A172 (cell line): ENCODE measurements at places on chromosomes 11 and 22.
A peak's percentile ranks its signal among the peaks of the same experiment; 100 is the strongest.

DNA sequence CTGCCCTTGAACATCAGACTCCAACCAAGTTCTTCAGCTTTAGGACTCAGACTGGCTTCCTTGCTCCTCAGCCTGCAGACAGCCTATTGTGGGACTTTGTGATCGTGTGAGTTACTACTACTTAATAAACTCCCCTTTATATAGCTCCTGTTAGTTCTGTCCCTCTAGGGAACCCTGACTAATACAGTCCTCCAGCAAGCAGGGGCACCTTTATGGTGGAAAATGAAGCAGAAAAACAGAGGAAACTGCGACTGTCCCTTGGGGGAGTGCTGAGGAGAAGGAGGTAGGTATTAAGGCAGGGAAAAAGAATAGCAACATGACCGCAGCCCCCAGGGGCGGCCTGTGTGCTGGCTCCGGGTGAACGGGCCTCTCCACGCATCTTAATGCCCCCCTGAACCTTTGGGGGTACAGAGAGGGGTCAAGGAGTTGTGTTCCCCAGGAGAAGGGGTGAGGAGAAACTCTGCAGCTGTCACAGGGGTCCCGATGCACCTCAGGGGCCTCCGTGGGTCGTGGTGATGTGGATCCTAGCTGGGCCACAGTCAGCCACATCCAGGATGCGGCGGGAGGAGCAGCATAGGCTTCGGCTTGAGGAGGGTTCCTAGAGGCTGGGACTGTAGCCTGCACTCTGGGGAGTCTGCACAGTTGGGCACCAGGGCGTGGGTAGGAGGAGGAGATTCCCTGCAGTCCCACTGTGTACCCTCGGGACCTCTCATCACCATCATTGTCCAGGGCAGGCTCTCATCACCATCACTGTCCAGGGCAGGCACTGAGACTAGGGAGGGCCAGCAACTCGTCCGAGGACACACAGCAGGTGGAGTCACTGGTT, 34.3 kb downstream of the SHISAL1 start:
- DNase-seq: no peak

- DNase-seq: no peak
These were observed 537.4 kb upstream of the LUZP2 start for GRCh38 chr11:23959462-23959861.

DNA sequence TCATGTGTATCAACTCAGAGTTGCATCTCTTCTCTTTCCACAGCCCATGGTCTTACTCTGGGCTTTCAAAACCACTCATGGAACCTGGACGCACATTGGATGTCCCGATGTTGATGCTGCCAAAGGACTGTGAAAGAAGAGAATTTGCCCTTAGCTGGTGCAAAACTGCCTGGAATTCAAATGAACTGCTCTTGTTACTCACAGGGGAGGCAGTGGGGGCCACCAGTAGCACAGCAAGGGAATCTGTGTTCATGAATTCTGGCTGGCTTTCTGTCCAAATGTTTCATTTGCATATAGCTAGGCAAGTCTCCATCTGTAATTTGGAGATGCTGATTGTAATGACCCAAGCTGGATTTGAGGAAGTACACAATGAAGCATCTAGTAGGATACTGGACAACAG, 24.9 kb downstream of the LMO2 start:
- DNase-seq: no peak

- DNase-seq: no peak
These were observed 169.9 kb upstream of the CCDC90B start for GRCh38 chr11:83456075-83456474.

GRCh38 chr11:31912808-31913207, 101.7 kb upstream of the PAX6 start:
- no peak for DNase-seq

- DNase-seq: no peak
These were observed 15.0 kb downstream of the PTPRJ start for GRCh38 chr11:47995360-47995769.

DNA sequence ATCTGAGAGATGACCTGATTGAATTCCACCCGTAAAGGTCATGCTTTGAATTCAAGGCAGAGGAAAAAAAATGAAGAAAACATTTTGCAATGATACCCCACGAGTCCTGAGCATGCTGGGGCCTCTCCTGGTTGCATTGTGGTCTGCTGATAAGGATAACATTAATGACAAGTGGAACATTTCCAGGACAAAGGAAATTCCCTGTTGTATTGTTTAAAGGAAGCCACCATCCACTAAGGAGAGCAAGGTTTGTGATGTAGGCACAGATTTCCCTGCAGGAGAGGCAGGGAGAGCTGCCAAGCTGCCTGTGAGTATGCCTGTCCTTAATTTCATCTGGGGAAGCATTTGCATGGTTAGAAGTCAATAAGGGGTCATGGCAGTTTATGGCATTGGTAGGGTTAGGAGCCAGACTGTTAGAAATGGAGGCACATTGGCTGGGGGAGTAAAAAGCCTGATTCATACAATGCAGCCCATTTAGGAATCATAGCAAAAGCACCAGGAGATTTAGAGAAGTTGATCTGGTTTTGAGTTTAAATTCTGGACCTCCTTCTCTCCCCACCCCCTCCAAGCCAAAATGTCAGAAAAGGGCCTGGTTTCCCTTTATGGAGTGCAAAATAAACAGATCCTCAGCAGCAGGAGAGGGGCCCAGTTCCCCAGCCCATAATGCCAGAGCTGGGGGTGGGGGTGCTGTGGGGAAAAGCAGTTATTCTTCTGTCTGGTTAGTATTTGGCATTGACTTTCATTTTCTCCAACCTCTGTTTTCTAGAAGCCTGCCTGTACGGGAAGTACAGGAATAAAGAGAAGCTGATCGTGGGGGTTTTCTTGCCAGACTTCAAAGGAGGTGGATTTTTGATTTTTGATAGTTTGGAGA, 22.1 kb downstream of the FLI1 start:
- peak; percentile 73 for DNase-seq

- peak; percentile 64 for DNase-seq
These were observed 14.2 kb downstream of the PEX26 start for GRCh38 chr22:18091916-18092526.

GRCh38 chr22:37439347-37439746, 12.1 kb upstream of the ELFN2 start:
- DNase-seq: no peak

GRCh38 chr22:17587629-17588028, 24.3 kb downstream of the SLC25A18 start:
- no peak for DNase-seq

- peak; percentile 54 for DNase-seq
These were observed 319.8 kb downstream of the DLG2 start for GRCh38 chr11:85307366-85307765.

- DNase-seq: no peak
These were observed 10.3 kb downstream of the APOL4 start for GRCh38 chr22:36191106-36191836.

DNA sequence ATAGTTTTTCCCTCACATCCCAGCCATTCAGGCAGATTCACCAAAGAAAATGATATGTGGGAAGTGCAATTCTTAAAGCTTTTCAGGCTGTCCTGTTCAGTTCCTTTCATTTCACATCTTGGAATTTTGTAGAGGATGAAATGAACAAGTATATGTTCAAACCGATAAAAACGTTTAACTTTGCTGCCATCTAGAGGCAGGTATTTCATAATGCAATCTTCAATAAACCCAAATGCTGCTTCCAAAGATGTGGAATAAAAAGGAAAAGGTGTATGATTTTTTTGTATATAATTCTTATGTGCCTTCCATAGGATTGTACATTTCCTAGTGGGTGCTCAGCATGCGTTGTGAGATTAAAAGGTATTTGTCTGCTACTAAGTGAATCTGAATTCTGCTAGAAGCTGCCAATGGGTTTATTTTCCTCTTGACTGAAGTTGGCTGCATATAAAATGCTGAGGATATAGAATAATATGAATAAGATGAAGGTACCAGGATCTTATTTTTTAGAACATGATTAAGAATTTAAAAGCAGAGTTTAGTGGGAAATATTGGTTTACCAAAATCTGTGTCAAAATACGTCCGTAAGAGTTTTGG, 199.3 kb downstream of the PGR start:
- DNase-seq: peak; percentile 54

GRCh38 chr11:28106353-28107043, 1.5 kb downstream of the KIF18A start:
- DNase-seq: no peak

DNA sequence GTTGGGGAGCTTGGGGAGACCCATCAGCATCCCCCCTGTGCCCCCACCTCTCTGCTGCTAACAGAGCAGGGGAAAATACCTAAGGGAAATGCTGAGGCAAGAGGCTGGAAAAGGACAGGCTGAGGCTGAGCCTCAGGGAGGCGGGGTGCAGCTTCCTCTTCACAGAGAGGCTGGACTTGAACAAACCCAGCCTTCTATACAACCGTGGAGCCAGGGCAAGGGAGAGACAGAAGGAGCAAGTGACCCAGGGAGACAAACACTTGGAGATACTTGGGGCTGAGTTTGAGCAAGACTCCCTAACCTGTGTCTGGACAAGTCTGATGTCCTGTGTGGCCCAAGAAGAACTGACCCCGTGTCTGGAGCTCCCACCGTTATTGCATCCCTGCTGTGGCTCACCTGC, at the start of gene SLCO2B1:
Gene SLCO2B1 (plus strand): TSS at position 229 of the 400 bp plus-strand sequence. CDS start 275 bp downstream, outside the sequence.
- DNase-seq: no peak

DNA sequence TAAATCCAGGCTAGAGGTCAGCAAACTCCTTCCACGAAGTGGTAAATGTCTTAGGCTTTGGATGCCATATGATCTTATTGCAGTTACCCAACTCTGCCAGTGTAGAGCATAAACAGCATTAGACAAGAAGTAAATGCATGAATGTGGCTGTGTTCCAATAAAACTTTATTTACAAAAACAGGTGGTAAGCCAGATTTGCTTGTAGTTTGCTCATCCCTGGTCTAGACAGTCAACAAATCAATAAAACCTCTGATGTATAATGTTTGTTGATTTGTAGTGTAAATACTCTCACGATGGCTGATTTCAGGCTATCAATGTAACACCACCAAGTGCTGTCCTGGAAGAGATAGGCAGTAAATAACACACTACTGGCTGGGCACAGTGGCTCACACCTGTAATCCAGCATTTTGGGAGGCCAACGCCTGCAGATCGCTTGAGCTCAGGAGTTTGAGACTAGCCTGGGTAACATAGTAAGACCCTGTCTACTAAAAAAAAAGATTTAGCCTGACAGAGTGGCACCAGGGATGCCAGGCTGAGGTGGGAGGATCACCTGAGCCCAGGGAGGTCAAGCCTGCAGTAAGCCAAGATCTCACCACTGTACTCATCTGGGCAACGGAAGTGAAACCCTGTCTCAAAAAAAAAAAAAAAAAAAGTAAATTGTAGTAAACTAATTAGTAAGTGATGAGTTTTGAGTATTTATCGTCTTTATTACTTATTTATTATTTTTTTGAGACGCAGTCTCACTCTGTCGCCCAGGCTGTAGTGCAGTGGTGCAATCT, 6.9 kb upstream of the CATSPER1 start:
- DNase-seq: no peak

GRCh38 chr22:43955040-43955882, at the start of gene SAMM50:
Gene SAMM50 (plus strand): TSS chr22:43955442. CDS start chr22:43955578, 136 bp downstream.
- peak; percentile 55 for DNase-seq

GRCh38 chr11:128390246-128390645, 197.1 kb downstream of the ETS1 start:
- no peak for DNase-seq

DNA sequence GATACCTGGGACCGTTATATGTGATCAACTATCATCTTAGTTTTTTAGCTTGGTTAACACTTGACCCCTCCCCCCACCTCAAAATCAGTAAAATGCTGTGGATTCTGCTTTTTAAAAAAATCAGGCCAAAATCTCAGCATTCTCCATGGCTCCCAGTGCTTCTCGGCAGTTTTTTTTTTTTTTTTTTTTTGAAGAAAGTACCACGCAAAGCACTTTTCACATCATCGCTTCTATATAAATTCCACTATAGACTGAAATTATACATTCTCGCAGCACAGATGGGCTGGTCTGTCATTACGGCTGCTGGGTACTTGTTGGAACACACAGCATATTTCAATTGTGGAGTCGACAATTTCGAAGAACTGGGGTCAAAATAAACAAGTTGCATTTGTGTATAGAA, 67.7 kb upstream of the PPARA start:
- no peak for DNase-seq

DNA sequence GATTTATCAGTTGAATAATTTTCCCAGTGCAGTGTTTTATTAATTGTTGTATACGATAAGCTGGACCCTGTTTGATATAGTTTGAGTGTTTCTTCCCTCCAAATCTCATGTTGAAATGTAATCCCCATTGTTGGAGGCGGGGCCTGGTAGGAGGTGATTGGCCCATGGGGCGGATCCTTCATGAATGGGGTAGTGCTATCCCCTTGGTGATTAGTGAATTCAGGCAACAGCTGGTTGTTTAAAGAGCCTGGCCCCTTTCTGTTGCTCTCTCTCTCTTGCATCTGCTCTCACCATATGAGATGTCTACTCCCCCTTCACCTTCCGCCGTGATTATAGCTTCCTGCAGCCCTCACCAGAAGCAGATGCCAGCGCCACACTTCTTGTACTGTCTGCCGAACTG, 1.5 kb downstream of the OR5A1 start:
- no peak for DNase-seq

DNA sequence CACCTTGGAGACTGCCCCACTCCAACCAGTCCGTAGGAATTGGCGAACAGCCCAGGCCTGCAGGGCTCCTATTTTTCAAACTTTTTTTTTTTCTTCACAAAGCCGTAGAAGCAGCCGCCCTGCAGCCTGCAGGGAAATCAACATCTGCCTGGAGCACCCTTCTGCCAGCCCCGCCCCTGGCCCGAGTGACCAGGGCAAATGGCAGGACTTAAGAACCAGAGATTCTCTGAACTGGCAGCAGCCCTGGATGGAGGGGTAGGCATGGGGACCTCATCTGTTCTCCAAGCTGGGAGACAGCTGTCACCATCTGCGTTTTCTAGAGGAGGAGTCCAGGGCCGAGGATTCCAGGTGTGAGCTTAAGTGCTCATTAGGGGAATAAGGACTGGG, 5.6 kb downstream of the SCN2B start:
- no peak for DNase-seq

DNA sequence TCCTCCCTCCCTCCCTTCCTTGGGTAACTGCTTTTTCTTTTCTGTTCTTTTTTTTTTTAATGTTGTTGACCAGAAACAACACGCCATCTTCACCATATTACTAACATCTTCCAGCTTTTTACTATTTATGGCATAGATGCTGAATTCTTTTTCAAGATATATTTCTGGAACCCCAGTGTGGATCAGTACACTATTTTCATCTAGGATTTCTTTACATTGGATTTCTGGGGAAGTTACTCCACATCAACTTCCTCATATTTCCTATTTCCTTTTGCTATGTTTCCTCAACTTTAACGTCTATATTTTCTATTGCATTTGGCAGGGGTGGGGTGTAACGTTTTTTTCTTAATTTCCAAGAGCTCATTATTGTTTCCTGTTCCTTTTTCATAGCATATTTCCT, 7.0 kb downstream of the PGM2L1 start:
- DNase-seq: no peak

- DNase-seq: no peak
These were observed 141.2 kb downstream of the CTTN start for GRCh38 chr11:70539360-70540095.

DNA sequence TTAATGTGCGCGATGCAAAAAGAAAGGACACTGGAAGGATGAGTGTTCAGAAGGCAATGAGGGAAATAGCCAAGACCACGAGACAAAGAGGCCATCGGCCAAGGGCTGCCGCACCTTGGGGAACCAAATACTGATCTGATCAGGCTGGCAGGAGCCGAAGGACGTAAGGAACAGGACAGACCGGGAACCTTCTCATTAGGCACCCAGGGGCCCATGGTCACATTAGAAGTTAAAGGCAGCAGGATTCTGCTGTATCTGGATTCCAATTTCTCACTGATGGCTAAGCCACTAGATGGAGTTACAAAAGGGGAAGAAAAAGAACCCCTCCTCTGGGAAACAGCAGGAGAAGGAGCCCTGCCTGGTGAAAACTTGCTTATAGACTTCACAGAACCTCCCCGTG, 28.8 kb upstream of the CPT1A start:
- no peak for DNase-seq
